OCI-LY7 (cell line): ENCODE measurements at places on chromosomes 16 and 17.

GRCh38 chr16:52912565-52913173, 140.0 kb downstream of the CHD9NB start:
- peak; percentile 64 for DNase-seq

DNA sequence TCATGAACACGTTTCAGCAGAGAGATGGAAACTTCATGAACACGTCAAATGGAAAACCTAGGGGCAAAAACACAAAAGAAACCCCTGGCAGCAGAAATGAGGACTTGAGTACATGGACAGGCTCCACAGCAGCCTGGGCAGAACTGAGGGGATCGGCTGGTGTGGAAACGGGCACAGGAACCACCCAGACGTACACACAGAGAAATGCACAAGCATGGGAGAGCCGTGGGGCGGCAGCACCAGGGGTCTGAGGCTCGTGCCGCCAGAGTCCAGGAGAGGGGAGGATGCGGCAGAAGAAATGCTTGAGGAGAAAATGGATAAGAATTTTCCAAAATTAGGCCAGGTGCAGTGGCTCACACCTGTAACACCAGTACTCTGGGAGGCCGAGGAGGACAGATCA, 30.0 kb downstream of the MAP1LC3B start:
- DNase-seq, result no peak

- peak; percentile 1 for DNase-seq
These were observed 47.5 kb upstream of the CLEC3A start for GRCh38 chr16:77974883-77975282.

- peak; percentile 70 for DNase-seq
These were observed 5.8 kb upstream of the CBX4 start for GRCh38 chr17:79844869-79845600.

DNA sequence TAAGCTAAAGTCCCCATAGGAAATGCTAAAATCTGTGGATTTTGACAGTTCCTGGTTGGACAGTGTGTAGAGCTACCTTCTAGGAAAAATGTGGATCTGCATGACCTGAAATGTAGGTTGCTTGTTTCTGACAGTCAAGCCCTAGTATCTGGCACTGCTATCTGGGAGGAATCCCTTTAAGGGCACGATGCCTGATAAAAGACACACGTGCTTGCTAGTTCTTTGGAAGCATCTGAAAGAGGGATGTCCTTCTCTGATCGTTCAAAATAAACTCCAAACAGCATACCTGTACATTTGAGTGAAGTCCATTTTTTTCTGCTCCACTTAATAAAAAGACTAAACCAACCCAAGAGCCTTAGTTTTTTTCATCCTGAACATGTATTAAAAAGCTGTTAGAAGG, 101.3 kb downstream of the CDK5R1 start:
- DNase-seq, result no peak

DNA sequence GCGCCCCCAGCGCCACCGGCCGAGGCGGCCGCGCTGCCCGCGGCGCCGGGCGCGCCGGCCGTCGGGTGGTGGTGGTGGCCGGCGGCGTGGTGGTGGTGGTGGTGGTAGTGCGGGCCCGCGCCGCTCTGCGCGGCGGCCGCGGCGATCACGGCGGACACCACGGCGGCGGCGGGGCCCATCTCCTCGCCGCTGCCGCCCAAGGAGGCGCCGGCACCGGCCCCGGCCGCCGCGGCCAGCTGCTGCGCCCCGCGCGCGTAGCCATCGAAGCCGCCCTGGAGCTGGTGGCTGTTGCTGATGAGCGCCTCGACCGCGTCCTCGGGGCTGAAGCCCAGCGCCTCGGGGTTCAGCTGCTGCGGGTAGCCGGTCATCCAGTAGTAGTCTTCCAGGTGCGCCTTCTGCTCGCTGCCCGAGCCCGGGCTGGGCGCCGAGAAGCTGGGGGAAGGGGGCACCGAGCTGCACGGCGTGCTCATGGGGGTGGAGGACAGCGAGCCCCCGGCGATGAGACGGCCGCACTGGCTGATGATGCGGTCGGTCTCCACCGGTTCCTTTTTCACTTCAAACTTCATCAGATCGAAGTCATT, 1.2 kb downstream of the MAF start:
- no peak for DNase-seq

- no peak for DNase-seq
These were observed 15.3 kb upstream of the SEC14L1 start for GRCh38 chr17:77125432-77125901.

GRCh38 chr16:67542464-67542863, 13.8 kb downstream of the RIPOR1 start:
- DNase-seq, result peak; percentile 85

GRCh38 chr17:4005296-4006164, 41.3 kb upstream of the ATP2A3 start:
- DNase-seq, result no peak

- no peak for DNase-seq
These were observed 85.8 kb downstream of the GNAO1 start for GRCh38 chr16:56277075-56277474.

DNA sequence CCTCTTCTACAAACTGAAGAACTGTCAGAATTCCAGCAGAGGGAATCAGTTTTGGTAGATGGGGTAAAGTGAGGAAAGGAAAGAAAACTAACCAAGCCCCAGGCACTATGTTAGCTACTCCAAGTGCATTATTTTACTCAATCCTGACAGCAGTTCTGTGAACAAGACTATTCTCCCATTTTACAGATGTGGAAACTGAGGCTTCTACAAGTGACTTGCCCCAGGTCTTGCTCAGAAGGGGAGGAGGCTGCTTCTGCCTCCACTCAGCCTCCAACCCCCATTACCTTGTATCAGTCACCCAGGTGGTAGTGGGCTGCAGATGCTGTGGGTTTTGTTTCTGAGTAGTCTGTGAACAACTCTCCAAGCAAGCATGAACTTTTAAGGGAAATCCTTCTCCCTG, 315.2 kb upstream of the MAF start:
- no peak for DNase-seq

DNA sequence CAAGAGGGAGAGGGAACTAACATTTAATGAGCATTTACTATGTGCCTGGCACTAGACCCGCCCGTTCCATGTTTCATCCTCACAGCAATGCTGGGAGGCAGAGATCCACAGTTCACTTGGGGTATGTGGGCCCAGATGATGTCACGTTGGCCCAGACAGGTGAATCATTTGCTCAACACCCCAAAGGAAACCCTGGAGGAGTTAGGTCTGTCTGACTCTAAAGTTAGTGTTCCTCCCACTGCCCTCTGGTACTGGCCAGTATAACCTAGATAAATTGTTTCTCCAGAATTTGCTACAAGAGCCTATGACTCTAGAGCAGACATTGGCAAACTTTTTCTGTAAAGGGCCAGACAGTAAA, 164.6 kb downstream of the VPS53 start:
- no peak for DNase-seq

DNA sequence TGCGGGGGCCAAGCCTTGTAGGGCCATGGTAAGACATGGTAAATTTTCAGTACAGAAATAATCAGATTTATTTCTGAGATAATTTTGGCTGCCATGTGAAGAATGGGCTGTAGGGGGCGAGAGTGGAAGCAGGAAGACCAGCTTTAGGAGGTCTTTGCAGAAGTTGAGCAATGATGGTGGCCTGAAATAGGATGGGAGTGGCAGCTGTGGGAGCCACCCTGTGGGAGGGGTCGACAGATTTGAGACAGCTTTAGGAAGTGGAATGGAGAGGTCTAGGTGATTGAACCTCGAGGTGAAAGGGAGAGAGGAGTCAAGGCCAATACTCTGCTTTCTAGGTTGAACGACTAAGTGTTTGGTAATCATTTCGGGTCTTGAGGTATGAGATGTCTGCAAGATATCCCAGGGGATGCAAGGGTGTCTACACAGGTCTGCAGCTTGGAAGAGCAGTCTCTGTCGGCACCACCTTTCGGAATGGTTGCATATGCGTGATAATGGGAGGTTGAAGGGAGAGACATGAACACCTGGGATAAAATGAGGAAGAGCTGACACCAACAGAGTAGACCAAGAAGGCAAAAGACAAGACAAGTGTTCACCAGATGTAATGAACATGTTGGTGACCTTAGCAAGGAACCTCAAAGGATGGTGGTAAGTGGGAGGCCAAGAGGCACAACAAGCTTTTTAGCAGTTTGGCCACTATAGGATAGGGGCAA, 4.2 kb upstream of the ATXN7L3 start:
- DNase-seq, result peak; percentile 83

DNA sequence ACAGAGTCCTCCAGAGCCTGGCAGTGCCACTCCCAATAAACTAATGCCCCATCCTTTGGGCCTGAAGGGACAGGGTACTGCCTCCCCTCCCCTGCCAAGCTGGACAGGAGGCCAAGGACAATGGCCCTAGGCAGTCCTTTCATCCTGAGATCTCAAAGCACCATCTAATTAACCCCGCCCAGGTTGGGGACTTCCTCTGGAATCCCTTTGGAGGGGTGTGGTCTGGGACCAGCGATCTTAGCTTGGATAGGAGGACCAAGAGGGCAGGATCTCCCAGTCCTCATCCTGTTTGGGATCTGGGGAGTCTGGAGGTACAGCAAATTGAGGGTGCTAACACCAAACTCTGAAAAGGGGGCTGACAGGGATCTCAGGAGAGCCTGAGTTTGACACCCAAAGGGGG, 18.2 kb upstream of the SP6 start:
- no peak for DNase-seq

GRCh38 chr17:41678907-41679739, 9.6 kb upstream of the EIF1 start:
- DNase-seq, result peak; percentile 49

DNA sequence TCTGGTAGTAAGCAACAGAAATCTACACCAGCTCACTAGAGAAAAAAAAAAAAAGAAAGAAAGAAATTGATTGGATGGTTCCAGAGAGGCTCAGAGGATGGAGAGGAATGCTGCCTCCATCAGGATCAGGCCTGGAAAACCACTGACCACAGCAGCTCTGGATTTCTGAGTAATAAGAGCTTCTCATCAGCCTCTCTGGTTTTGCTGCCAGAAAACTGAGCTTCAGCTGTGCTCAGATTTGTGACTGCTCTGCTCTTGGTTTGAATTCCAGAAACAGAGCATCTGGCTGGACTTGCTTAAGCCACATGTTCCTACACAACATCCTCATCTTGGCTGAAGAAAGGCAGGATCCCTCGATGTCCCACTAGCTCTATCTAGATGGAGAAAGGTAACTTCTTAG, 25.9 kb downstream of the IRX6 start:
- no peak for DNase-seq

GRCh38 chr17:61073799-61074513, 325.7 kb upstream of the TBX2 start:
- DNase-seq, result no peak

GRCh38 chr17:21171970-21172510, 41.9 kb downstream of the TMEM11 start:
- no peak for DNase-seq

DNA sequence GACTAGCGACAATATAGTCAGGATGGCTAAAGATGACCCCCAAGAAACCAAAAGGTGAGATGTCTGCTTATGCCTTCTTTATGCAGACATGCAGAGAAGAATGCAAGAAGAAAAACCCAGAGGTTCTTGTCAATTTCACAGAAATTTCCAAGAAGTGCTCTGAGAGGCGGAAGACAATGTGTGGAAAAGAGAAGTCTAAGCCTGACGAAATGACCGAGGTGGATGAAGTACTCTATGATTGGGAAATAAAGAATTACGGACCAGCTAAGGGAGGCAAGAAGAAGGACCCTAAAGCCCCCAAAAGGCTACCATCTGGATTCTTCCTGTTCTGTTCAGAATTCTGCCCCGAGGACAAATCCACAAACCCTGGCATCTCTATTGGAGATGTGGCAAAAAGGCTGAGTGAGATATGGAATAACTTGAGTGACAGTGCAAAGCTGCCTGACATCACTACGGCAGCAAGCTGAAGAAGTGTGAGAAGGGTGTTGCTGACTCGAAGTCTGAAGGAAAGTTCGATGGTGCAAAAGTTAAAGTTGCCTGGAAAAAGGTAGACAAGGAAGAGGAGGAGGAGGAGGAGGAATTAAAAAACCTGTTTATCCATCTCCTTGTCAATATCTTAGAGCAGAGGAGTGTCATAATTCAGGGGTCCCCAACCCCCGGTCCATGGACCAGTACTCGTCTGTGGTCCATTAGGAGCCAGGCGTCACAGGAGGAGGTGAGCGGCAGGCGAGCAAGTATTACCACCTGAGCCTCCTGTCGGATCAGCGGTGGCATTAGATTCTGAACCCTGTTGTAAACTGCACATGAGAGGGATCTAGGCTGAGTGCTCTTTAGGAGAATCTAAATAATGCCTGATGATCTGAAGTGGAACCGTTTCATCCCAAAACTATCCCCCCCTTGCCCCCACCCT, 25.1 kb upstream of the ADGRG1 start:
- no peak for DNase-seq

DNA sequence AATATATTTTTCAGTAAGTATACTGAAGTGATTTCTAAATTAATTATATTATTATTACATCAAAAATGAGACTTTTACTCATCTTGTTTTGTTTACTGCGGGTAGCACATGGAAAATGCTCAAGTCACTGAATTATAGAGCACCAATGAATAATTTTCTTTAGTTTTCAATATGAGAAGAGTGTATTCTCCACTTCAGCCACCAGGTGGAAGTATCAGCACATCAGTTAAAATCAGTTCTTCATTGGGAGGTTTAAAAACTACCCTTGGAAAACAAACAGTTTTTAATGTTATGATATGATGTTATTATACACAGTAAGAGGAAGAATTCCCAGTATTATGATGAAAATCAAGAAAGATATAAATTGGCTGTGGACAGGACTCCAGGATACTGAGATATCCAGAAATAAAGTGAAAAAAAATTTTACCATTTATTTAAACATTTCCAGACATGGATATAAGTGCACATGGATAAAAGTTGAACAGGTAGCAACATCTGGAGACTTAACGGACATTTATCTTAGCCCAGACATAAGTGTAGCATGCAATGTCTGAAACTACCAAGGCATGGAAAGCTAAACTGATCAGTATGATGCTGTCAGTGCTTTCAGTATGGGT, 467.3 kb downstream of the KCNJ2 start:
- peak; percentile 48 for DNase-seq

DNA sequence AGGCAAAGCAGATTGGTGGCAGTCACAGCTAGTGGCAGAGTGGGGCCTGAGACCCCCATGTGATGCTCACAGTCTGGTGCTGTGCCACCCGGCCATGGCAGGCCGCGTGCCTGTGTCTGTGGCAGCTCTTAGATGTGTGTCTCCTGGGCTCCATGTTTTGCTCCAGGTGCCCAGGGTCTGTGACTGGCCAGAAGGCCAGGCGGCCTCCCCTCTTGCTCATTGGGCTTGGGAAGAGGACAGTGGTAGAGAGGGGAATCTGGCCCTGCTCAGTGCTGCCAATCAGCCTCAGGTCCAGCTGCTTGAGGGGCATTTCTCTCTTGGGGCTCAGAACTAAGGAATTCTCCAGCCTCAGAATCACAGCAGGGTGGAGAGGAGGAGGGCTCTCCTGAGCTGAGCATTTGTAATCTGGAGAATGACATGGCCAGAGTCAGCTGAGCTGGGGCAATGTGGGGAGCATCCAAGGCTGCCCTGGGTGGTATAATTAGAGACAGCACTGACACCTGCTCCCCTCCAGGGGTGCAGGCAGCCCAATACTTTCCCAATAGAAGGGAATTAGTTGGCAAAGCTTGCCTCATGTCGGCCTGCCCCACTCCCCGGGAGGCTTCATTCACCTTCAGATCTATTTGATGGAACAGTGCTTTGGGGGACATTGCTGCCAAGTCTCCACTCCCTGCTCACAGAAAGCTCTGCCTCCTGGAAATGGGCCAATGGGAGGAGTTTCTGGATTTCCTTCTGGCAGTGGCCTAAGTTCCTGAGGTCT, 2.7 kb upstream of the LASP1NB start:
- DNase-seq, result no peak
